ENCODE measurements at places on chromosomes 4 and X.

GRCh38 chr4:156182269-156182668 lies 228.6 kb upstream of the CTSO start:
- DNase-seq: no peak

GRCh38 chr4:13830449-13830848 lies 202.9 kb upstream of the BOD1L1 start:
- no peak for DNase-seq

DNA sequence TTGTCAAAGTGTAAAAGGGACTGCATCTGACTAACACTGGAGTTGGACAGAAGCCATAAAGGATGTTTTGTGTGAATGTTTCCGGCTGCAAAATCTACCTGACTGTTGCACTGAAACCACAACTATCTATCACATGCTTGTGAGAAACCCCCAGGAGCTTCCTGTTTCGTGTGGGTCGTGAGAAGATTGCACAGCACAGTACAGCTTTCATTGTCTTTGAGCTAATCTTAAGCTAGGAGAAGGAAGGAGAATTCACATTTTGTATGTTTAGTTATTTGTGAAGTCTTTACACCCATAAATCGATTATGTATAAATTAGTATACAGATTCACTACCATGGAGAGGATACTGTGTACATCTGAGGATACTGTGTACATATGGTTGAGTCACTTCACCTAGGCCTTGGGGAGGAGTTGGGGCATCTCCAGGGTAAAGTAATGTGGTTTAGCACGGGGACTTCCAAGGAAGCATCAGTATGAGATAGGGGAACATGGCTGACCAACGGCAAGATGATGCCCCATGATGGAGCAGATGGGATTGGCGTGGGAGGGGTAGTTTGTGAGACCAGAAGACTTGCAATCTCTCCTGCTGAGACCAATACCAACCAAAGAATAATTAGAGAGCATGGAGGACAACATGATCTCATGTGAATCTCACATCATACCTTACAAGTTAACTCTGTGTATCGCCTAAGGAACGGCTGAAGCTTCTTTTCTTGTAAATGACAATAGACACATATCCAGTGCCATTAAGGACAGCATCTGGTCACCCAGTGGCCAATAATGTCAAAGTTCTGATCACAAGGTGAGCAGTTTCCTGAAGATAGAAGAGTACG lies 43.1 kb upstream of the FAM9C start:
- DNase-seq: no peak

DNA sequence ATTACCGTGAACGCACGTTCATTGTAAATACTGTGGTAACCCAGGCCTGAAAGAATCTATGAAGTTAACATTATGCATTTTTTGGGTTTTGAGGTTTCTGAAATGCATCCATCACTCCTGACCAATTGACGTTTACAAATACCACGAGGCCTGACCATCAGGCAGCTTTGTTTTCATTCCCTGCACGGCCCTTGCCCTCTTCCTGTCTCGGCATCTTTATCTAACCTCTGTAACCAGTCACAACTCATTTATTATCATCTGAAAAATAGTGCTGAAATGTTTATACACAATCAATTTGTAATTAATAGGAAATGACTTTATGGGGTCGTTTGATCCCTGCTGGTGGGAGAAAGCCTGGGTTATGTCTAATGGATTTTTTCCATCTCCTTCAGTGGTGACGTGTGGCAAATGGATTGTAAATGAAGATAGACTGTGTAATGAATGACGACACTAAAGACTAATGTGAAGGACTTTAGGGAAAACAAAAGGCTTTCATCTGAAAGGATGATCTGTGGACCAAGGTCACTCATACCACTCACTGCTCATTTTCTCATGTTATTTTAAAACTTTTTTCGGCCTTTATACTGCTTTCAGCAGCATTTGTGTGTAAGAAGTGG lies 102.7 kb upstream of the SORBS2 start:
- no peak for DNase-seq

DNA sequence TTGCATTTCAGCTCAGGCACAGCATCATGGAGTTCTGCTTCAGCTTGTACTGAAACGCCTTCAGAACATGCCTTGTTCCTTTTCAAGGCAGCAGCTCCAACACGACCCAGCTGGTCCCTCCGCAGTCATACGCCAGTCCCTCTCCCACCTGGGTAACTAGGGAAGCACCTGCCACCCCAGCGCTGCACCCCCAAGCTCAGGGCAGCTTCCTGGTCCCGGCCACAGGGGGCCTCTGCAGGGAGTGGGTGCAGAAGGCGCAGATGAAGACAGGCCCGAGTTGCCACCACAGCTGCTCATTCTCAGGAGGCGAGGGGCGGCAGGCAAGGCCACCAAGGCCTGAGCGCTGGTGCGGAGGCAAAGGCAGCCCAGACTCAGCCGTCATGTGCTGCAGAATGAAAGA lies 21.8 kb downstream of the WDR1 start:
- DNase-seq: no peak

GRCh38 chr4:123741906-123742305 lies 345.3 kb downstream of the SPRY1 start:
- DNase-seq: no peak

- no peak for DNase-seq
Measured at GRCh38 chr4:144318797-144319196, 178.3 kb upstream of the GYPA start.

GRCh38 chr4:68148800-68149685 lies 19.4 kb upstream of the TMPRSS11F start:
- no peak for DNase-seq

DNA sequence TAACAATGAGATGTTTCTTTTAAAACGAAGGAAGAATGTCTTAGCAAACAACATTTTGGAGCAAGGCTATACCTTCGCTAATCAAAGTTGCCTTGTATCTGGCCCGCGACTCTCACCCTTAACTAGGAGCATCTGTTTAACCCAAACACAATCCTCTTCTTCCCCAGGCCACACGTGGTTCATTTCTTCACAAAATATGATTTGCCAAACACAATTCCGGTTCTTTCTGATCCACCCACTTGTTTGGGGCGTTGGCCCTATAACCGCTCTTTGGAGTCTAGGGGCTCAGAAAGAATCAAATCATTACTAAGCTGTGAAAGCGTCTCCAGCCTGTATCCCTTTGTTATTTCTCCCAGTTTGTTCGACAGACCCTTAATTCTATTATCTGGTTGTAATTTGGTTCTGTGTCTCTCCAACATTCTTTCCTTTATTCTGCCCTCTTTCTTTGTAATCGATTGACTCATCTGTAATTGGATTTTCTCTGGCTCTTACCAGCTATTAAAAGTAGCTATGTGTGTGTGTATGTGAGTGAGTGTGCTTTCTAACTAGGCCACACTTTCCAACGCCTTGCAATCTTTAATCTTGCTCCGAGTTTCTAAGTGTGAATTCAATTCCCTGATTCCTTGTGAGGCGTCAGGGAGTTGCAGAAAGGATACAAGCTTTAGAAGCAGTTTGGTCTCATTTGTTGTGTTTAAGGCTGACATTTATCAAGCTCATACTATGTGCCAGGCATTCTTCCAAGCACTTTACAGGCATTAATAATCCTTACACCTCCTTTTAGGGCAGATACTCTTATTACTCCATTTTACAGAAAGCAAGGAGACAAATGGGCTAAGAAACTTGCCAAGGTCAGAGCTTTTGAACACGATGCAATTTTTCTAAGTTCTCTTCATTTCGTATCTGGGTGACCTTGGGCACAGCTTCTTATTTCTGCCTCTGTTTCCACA lies 138.6 kb upstream of the CPEB2 start:
- DNase-seq: no peak

GRCh38 chrX:99095965-99096635 lies 1314.0 kb downstream of the PCDH19 start:
- DNase-seq: no peak

GRCh38 chr4:148030193-148030873 lies 298.4 kb downstream of the ARHGAP10 start:
- no peak for DNase-seq

DNA sequence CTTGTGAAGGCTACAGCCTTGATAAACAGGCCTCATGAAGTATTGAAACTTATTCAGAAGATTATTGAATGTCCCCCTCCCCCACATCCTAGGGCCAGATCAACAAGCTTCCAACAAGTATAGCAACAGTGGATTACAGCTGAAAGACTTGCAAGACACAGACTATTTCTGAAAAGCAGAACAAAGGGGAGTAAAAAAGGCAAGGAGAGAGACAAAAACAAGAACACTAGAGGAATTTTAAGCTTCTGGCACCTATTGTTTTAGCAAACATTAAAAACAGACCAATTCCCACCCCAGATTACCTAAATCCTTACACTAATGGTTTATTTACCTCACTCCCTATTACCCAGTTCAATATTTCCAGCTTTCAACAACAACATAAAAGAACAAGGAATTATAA lies 446.3 kb upstream of the FSTL5 start:
- DNase-seq: no peak

DNA sequence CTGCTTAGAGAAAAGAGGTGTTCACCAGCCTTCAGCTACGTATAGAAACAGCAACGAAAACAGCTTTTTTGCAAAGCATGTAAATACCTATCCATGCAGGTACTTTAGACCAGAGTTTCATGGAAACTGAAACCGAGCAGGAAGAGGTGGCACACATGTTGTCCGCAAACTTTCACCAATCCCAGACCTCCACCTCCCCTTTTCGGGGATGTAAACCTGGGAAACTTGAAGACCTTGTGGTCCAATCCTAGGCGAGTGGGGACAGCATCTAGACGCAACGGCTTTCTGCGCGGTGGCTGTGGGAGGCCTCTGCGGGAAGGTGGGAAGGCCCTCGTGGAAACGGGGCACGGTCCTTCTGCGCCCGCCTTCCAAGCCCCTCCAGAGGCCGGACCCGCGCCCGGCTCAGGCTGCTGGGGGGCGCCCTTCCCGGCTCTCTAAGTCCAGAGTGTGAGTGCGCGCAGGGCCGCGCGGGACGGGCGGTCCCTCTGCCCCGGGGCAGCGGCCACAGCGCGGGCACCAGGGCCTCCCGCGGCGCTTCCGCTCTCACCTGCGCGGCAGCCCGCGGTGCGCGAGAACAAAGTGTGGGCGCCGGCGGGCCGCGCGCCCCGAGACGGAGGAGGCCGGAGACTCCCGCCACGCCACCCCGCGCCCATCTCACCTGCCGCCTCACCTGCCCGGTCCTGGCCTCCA lies 830 bp upstream of the SHROOM2 start:
- DNase-seq: no peak

DNA sequence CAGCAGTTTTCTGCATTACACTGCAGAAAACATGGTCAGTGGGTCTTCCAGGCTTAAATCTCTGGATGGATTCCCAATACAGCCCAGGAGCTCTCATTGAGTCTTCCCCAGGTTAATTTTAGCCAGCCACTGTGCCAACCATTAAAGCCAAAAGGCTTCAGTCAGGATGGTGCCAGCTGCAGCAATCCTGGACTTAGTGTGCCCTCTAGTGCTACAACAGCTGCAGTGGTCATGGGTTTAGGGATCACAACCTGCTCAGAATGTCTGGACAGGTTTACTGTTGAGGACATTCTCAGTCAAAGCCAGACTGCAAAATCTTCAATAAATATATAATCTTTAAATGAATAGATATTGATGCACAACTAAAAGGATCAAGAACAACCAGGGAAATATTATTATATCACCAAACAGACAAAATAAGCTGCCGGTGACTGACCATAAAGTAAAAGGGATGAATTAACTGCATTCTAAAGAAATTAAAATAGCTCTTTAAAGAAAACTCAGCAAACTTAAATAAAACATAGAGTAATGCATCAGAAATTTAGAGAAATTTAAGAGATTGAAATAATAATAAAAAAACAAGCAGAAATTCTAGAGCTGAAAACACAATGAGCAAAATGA lies 639.9 kb downstream of the SPOCK3 start:
- DNase-seq: no peak

GRCh38 chr4:40419231-40419912 lies 84.2 kb downstream of the CHRNA9 start:
- no peak for DNase-seq

GRCh38 chr4:81454948-81455347 lies 16.8 kb downstream of the RASGEF1B start:
- DNase-seq: no peak

- DNase-seq: no peak
Measured at GRCh38 chr4:101885574-101885973, 95.0 kb downstream of the BANK1 start.

- no peak for DNase-seq
Measured at GRCh38 chr4:79364061-79364460, 38.2 kb upstream of the NAA11 start.

GRCh38 chrX:21493226-21493830 lies 119.1 kb downstream of the CNKSR2 start:
- no peak for DNase-seq

GRCh38 chrX:133880032-133880443 lies 105.4 kb downstream of the GPC3 start:
- no peak for DNase-seq

- DNase-seq: no peak
Measured at GRCh38 chr4:3508542-3508941, 23.7 kb downstream of the LRPAP1 start.

DNA sequence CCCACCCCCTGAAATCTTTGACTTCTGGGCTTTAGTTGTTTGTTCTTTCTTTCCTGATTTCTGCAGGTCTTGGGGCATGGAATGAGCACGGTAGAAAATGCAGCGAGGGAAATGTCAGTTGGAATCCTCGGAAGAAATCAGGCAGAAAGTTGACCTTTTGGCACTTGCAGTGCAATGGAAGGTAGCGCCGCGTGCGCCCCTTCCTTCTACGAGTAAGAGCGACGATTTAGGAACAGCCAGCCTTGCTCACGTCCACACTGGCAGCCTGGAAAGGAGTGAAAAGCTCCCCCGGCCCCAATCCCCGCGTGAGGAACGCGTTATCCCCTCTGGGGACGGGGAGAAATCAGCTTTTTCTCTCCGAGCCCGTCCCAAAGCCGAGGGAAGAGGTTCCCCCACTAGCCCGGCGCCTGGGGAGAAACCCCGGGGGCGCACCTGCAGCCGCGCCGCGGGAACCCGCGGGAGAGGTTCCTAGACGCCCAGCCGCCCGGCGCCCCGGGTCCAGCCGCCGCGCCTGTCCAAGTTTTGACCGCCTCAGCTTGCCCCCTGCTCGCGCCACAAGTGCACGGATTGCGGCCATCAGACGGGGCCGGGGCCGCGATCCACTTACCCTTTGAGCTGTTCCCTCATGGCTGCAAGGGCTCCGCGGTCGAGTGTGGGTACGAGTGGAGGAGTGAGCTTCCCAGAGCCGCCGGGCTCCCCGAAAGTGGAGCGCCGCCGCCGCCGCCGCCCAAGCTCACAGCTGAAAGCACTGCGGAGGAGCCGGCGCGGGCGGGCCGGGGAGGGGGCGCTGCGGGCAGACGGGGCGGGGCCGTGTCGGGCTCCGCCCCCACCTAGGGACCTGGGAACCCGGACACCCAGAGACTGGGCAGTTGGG lies 194.6 kb upstream of the FTHL17 start:
- no peak for DNase-seq

DNA sequence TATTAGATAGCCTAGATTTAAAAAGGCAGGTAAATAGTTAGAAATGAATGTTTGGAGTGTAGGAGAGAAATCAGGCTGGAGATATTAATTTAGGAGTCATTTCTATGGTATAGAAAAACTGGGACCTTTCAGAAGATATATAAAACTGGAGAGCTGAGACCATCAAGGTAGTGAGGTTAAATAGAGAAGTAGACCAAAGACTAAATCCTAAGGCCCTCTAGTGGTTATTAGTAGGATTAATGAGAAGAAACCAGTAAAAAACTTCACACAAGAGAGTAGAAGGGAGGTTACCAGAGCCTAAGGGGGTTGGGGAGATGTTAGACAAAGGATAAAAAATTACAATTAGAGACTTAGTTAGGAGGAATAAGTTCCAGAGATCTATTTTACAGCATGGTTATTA lies 351.0 kb upstream of the SPANXN1 start:
- no peak for DNase-seq

- DNase-seq: no peak
Measured at GRCh38 chr4:100461807-100462605, 55.8 kb downstream of the EMCN start.

Data from D721Med (cell line).